Amygdala (tissue), 56 donors: ENCODE measurements at places on chromosomes 16 and 17.

DNA sequence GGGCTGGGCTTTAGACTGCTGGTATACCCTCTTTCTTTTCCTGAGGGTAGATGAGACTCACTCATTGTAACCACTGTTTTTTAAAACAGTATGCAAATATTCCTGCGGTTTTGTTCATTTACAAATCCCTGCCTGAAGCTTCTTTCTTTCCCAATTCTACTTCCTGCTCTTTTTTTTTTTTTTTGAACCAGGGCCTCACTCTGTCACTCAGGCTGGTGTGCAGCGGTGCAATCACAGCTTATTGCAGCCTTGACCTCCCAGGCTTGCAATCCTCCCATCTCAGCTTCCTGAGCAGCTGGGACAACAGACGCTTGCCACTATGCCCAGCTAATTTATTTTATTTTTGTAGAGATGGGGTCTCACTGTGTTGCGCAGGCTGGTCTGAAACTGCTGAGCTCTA, 8.0 kb upstream of the SULT1A1 start:
- DNase-seq = no peak

- no peak for DNase-seq
Observed at GRCh38 chr16:1687427-1688316, 9.6 kb downstream of the JPT2 start.

DNA sequence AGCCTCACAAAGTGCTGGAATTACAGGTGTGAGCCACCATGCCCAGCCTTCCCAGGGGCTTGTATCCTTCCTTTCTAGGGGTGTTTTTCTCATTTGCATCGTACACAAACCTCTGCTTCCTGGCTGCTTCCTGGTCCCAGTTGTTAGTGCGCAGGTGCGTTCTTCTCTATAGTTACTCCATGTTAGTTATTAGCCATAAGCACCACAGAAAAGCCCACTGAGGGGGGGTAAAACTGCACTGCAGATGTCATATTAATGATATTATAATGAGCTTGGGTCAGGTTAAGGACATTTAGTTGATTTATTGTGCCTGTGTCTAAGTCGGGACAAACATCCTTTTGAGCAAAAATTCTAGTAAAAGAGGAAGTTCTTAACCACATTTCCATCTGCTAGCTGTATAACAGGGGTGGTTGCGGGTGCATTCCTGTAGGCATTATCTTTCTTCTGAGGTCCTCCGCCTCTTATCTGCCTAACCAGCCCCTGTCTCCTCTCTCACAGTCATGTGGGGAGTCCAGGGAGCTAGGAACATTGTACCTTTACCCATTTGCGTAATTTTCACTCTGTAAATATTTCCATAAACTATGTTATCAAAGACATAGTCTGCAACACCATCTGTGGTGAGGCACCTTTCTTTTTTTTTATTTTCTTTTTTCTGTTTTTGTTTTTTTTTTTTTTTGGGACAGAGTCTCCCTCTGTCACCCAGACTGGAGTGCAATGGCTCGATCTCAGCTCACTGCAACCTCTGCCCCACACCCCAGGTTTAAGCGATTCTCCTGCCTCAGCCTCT, 23.6 kb upstream of the ATF7IP2 start:
- no peak for DNase-seq

DNA sequence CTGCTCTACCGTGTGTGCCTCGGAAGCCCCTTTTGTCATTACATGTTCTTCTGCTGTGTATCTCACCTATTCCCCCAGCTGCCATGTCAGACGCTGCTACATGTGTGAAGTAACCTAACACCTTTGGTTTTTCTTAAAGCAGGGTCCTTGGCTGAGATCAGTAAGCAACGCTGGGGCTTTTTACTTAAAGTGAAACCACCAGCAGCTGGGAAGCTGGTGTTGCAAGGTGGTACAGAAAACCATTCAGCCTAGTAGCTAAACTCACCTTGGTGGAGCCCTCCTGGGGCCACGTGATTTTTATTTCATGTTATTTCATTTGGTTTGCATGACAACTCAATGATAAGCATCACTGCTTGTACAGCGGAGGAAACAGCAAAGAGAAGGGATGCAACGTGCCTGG, 62.6 kb downstream of the PLCG2 start:
- DNase-seq = no peak

- no peak for DNase-seq
Observed at GRCh38 chr16:67668495-67669157, 2.0 kb downstream of the C16orf86 start.

GRCh38 chr17:69909389-69909788, 165.6 kb upstream of the KCNJ16 start:
- DNase-seq = no peak

GRCh38 chr17:17412326-17412725, 64.5 kb upstream of the MED9 start:
- DNase-seq = no peak

DNA sequence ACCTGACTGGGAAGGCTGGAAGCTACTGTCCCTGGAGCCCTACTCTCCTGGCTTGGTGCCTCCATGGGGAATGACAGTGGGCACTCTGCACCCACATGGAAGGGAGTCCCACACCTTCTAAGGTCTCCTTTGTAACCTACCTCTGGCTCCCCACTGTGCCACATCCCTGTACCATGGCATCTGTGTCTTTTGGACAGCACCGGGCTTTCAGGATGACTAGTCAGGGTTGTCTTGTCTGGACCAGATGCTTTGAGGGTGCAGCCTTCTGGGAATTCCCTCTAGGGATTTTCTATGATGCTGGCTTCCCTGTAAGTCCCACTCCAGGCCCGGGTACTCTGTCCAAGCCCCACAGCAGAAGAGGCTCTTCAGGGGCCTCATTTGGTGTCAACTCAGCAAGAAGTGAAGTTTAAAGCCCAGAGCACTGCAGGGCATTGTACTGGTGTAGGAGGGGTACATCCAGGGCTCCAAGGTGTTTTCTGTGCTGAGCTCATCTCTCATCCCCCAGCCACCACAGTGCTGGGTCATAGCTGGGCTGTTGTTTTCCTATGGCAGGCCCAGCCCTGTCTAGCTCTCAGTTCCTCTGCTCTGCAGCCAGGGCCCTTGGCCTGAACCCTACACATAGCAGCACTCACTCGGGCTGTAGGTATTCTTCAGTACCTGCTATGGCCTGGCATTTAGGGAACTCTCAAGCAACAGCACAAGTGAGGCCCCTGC, 255.3 kb downstream of the CPPED1 start:
- DNase-seq = no peak

DNA sequence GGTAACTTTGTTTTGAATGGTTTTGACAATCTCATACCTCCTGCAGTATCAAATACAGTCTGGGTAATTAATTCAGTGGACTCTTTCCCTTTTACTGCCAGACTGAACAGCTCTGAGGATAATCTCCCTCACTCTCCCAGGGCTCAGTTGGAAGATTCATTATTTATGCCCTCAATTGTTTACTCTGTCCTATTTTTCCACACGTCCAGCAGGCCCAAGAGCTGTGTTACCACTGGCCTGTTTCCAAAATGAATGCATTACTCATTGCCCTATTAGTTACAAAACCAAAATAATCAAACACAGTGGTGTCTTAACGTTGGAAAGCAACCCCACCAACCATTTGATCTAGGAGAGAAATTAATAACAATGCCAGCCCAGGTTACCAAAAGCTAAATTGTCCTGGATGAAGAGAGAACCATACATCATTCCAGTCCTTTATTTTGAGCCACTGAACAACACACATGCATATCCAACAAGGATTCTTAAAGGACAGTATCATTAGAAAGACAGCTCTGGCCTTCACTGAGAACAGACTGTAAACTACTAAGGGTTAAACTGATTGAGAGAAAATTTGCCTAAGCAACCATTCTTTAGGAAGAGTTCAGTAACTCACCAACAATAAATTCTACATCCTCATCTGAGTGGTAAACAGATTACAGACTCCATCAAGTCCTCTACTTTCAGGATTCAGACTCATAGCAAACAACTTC, 34.5 kb downstream of the FAM222B start:
- DNase-seq = peak; percentile 3

- DNase-seq = no peak
Observed at GRCh38 chr17:81440511-81441244, 45.4 kb downstream of the BAHCC1 start.

- DNase-seq = no peak
Observed at GRCh38 chr16:26019381-26020242, 327.9 kb downstream of the HS3ST4 start.

GRCh38 chr17:40538936-40539705, 26.2 kb downstream of the CCR7 start:
- no peak for DNase-seq

GRCh38 chr17:38897176-38897575, 27.3 kb downstream of the LASP1 start:
- DNase-seq = no peak

- DNase-seq = no peak
Observed at GRCh38 chr16:30620169-30620568, 10.0 kb upstream of the ZNF689 start.

GRCh38 chr17:10151667-10152496, 46.5 kb downstream of the GAS7 start:
- DNase-seq = no peak

DNA sequence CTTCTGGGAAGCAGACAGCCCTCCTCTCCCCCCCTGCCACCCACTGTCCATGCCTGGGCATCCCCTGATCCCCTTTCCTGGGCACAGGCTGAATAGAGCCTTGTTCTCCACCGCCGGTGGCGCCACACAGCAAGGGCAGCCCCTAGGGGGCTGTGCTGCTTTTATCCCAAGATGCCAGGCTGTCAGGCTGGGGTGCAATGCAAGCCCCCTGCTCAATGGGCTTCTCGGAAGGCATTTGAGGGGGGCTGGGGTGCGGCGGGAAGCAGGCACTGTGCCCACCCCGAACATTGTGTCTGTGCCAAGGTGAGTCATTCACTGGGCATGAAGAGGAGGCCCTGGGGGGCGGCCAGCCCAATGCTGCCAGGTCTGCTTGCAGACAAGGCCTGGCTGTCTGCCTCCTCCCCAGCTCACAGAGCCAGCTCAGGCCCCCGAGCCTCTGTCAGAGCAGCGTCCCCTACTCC, 1.5 kb upstream of the GFAP start:
- peak; percentile 72 for DNase-seq

- no peak for DNase-seq
Observed at GRCh38 chr16:54389836-54390494, 103.4 kb upstream of the IRX3 start.

DNA sequence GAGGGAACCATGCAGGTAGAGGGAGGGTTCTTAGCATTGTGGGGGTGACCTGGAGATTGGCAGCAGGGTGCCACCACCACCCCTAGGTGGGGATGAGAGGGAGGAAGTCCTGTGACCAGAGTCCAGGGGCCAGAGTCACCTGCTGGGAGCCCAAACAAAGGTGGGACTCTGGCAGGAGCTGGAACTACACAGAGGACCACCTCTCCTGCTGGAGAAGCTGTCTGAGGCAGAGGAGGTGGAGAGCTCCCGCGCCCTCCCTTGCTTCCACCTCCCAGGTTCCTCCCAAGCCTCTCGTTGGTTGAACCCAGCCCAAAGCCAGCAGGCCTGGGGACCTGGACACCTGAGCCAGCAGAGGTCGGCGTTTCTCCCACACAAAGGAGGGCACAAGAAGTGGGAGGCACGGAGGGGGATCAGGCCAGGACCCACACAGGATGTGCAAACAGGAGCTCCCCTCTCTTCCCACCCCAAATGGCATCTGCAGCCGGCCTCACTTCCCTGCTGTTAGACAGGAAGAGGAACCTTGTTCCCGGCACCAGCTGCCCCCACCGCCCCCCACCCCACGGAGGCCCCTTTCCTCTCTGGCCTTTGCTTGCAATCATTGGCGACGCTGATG, 154.6 kb downstream of the SEC14L1 start:
- DNase-seq = no peak

DNA sequence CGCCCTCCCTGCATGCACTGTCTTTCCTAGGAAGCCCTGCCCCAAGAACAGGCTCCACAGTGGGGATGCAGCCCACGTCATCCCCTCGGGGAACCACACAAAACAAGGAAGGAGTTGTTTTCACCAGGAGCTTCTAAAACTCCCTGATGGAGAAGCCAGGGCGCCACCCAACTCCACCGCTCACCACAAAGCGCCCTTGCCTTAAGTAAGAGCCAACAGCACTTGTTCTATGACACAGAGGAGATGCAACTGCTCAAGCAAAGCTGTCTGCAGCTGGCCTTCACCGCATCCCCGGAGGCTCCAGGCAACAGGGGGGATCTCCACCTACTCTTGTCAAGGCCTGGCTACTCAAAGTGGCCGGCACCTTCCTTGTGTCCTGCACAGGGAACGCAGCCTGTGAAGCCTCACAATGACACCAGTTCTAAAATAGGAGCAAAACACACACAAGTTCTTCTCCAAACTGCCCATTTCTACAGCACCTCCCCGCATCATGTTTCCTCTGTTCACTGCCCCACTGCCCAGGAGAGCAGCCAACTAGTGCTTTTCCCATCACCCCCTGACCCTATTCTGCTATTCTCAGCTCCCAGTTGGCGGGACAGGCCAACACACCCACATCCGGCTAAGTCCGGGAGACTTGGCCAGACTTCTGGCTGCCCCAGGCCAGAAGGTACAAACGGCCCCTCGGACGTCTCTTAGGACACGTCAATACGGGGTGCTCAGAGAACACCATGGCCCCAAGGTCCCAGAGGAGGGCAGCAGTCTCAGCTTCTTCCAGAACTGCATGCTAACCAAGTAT, 24.2 kb downstream of the MPG start:
- no peak for DNase-seq

DNA sequence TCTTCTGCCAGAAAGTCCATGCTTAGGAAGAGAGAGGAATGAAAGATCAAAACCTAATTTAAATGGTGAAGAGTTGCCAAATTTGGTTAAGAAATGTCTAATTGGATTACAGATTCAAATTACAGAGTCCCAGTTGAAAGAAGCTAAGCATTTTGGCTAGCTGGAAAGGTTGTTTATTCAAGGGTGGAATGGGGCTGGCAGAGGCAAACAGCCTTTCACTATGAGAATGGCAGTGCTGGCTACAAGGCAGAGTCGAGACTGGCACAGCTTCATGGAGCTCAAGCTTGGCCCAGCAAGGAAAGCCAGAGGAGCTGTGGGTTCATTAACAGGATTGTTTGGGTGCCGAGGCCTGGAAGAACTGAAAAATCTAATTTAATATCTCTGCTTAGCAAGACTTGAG, 13.6 kb downstream of the MAP3K3 start:
- no peak for DNase-seq

DNA sequence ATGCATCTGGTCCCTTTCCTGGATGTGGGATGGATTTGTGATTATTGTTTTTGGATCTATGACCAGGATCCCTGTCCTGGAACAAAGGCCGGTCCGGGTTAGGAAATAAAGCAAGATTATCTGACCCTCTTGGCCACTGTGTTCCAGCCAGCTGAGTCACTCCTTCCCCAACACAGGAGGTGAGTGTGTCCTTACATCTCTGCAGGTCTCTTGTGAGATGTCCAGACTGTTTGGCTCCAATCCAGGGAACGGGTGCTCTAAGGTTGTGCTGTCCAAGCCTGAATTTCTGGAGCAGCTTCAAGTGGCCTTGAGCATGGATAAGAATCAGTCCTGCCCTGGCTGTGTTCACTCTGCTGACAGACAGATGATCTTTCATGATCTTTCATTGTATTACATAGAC, 136.5 kb upstream of the CCL2 start:
- DNase-seq = no peak
